ENCODE measurements at places on chromosomes 1 and 21. TPM values are rescaled to one million over a fixed set of nuclear protein-coding genes. Genes with fewer than 3 reads are reported as not detected.

The B3GALT6 gene
- 20.4 TPM for polyA plus RNA-seq

The TRIM17 gene
- polyA plus RNA-seq, result 1.1 TPM

DNA sequence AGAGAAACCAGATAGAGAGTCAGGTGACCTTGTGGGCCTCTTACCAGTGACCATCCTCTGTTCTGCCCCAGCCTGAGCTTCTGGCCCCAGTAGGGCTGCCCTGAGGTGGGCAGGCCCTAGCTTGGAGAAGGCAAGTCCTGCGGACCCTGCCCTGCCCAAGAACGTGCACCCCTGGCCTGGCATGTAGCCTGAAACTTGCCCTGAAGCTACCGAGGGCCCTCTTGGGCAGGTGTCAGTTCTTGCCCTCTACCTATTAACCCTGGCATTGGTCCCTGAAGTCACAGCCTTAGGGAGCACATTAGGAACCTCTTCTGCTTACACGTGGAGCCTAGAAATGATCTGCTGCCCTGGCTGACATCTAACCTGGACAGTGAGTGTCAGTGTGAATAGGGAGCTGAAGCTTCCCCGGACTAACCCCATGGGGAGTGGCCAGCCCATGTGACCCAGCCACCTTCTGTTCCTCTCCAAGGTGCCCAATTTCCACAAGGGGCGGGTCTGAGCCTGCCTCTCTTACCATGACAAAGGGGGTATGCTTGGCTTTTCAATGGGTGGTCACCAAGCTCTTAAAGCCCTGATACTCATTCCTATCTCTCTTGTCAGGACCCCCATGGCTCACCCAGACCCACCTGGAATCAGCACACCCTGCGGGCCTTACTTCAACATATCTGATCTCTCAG, 163.0 kb downstream of the ZSCAN20 start:
- no peak for DNase-seq

- DNase-seq, result no peak
Measured at GRCh38 chr1:224866940-224867339, 62.5 kb upstream of the DNAH14 start.

DNA sequence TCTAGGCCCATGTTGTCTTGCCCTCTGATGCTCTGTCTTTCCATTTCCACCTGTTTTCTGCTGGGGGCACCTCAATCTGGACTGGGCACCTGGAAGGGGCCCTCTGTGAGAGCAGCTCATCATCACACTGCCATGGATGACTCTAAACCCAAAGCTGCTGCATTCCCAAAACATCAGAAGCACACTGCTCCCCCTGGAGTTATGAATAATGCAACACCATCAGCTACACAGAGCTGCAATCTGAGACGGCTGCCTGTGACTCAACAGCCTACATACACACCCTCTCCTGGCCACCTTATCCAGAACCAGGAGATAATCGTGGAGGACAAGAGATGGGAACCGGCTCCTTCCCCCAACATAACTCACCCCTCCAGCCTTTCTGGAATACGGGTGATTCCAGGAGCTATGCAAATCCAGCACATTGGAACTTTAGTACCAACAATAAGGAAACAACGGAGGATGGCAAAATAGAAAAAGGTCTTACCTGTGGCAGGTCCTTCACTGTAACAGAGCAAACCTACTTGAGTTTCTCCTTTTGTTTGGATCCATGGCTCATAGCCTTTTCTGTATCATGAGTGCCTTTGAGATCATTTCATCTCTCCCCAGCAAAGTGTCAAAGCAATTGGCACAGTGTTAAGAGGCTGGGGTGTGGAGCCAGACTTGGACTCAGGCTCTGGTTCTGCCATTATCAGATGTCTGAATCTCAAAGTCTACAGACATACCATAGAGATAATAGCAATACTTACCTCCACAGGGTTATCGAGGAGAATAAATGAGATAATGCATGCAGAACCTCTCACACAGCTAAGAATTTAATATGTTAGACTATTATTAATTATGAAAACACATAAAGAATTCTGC, 29.3 kb downstream of the AK2 start:
- DNase-seq, result no peak

- DNase-seq, result no peak
Measured at GRCh38 chr1:18657506-18658201, 27.0 kb downstream of the PAX7 start.

DNA sequence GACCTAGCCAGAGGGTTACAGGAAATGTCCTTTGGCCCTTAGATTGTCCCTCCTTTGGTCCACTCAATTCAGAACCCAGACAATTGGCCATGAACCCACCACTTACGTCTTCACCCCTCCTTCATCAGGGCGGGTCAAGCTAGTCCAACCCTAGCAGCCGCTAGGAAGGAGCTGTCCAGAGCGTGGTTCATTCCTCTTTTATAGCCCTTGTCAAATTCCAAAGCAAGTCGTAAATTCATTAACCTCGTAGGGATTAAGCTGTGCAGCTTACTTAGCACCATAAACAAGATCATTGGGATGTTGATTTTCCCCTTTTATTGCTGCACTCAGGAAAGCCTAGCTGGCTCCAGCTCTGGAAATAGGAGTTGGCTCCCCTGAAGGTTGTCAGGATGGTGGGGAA, 90.1 kb downstream of the TMEM53 start:
- DNase-seq, result no peak

DNA sequence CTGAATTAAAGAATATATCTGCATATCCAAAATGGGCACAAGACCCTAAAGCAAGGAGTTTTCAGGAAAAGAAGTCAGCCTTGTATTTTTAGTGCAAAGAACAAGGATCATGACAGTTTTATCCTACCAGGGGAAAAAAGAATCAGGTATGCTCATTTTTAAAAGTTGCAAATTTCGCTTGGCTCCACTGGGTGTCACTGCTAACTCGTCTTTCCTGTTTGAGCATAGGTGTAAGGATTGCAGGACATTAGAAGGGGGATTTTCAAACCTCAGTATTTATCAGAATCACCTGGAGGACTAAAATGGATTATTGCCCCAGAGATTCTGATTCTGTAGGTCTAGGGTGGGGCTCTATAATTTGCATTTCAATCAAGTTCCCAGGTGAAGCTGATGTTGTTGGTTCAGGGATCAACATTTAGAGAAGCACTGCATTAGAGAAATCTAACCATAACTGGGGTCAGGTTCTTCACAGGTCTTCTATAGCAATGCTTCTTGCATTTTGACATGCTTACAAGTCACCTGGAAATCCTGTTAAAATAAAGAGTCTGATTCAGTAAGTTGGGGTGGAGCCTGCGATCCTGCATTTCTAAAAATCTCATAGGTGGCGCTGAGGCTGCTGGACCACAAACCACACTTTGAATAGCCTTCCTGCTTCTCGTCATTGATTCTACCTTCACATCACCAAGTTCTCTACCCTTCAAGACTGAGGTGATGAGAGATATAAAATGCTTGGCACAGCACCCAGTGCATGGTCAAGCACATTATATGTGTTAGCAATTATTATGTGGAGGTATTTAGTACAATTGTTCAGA, 39.6 kb downstream of the NUF2 start:
- DNase-seq, result no peak

DNA sequence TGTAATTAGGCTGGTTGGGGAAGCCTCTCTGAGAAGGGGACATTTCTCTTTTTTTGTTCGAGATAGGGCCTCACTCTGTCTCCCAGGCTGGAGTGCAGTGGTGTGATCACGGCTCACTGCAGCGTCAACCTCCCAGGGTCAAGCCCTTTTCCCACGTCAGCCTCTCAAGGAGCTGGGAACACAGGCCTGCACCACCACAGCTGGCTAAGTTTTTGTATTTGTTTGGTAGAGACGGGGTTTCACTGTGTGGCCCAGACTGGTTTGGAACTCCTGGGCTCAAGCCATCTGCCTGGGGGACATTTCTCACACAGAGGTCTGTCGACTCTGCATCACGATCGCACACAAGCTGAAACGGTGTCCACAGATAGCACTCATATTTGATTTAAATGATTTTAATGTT, 39.7 kb downstream of the HUNK start:
- DNase-seq, result no peak

The RWDD3 gene
- polyA plus RNA-seq, result 5.0 TPM

The ELAPOR1 gene
- polyA plus RNA-seq, result 3.1 TPM

The PGLYRP3 gene
- polyA plus RNA-seq, result not detected

- no peak for DNase-seq
Measured at GRCh38 chr1:17798799-17799382, 43.8 kb downstream of the ACTL8 start.

- DNase-seq, result no peak
Measured at GRCh38 chr1:162232034-162232711, 144.5 kb downstream of the SPATA46 start.

DNA sequence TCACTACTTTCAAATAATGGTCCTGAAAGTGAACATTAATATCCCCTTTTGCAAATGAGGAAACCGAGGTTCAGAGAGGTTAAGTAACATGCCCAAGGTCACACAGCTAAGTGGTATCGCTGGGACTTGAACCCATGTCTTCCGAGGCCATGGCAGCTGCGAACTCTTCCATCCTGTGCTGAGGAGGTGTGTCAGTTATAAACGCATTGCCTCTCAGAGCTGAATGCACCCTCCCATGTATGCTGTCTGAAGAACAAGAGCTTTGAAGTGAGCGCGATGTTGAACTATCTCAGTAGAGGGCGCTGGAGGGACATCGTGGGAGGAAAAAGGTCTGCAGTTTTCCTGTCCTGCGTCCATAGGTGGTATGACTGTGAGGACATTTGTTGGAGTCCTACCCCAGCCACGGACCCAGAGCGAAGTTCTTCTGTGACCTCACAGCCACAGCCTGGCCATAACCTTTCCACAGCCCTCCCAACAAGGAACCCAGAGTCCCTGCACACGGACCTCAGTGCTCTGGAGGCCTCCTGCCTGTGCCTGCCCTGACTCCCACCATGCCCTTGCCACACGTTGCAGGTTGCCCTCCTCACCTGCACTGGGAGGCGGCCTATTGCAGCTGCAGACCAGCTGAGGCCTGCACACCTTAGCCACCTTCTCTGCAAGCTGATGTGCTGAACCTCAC, 7.5 kb downstream of the MYOC start:
- peak; percentile 89 for DNase-seq

GRCh38 chr1:170262276-170262939, 116.6 kb downstream of the NTMT2 start:
- no peak for DNase-seq

The RABGGTB gene
- polyA plus RNA-seq, result 70.7 TPM

- DNase-seq, result no peak
Measured at GRCh38 chr1:94463056-94463764, 45.0 kb downstream of the ABCD3 start.

DNA sequence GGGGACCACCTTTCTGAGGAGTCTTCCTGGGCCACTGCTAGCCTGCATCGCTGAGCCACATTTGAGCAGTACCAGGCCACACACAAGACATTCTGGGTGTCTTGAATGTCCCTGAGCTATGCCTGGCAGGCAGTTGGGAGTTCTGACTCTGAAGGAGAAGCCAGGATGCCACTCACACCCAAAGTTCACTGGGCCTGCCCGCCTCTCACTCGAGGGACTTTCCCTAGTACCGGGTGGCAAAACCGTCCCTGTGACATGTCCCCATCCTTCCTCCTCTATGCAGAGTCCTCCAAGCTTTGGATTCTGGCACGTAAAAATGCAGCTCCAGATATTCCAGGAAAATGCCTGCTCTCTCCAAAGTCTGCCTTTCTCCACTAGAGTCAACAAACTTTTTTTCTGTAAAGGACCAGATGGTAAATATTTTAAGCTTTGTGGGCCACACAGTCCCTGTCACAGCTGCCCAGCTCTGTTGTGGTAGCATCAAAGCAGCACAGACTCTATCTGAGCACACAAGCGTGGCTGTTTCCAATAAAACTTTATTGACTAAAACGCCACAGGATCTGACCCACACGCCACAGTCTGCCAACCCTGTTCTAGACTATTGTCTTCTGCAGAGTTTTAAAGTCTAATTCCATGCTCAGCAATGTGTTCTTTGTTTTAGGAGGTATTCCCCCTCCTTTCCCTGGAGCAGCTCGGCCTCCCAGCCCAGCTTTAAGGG, 19.2 kb upstream of the GUCA2B start:
- peak; percentile 10 for DNase-seq

- no peak for DNase-seq
Measured at GRCh38 chr1:184287001-184287400, 99.8 kb upstream of the C1orf21 start.

DNA sequence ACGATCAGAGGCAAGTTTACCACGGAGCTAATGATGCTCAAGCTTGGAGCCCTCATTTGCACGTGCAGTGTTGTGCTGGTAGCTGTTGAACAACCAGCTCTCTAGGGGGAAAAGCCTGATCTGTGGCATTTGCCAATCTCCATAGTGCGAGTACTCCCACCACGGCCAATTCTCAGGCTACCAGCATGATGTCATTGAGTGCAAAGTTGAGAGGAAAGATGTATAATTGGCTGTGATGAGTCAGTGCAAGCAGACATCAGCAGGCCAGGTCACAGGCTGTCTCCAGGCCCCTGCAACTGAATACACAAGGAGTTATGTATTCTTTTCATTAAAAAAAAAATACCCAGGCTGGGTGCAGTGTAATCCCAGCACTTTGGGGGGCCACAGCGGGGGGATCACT, 233.1 kb upstream of the VAMP3 start:
- DNase-seq, result no peak

DNA sequence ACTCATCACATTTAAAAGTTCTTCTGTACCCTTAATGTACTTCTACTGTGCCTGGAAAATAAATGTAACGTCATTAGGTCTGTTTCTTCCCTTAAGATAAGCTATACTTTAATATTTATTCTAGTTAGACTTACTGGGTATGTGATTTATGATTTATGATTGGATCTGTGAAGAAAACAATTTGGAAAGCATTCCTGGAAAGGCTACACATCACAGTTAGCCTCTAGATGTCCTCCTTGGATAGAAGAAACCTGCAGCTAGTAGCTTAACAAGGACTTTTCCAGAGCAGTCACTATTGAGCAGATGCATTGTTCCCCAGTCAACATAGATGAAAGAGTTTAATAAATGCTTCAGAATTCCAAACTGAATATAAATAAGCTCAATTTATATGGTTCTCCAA, 22.2 kb upstream of the ABL2 start:
- no peak for DNase-seq

- no peak for DNase-seq
Measured at GRCh38 chr21:40231979-40232378, 364.7 kb downstream of the PCP4 start.

The NTRK1 gene
- 0.13 TPM for polyA plus RNA-seq

DNA sequence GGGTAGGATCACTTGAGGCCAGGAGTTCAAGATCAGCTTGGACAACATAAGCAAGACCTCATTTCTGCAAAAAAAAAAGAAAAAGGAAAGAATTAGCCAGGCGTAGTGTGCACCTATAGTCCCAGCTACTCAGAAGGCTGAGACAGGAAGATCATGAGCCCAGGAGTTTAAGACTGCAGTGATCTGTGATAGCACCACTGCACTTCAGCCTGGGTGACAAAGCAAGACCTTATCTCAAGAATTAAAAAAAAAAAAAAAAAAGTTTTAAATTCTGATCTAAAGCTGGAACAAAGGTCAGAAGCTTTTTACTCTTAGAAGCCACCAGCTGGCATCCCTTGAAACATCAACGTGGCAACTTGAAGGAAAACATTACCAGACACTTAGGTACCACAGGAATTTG, 45.3 kb downstream of the HENMT1 start:
- DNase-seq, result no peak

Measured in H1 (cell line).